ENCODE measurements at places on chromosomes 5 and 9.

GRCh38 chr9:625613-626012 lies 215.9 kb upstream of the DMRT1 start:
- DNase-seq: no peak

- DNase-seq: no peak
These were observed 79.3 kb downstream of the TLE1 start for GRCh38 chr9:81609782-81610739.

GRCh38 chr5:93595420-93596147 lies 12.6 kb downstream of the NR2F1 start:
- no peak for DNase-seq

- no peak for DNase-seq
These were observed 157.1 kb downstream of the HTR1A start for GRCh38 chr5:63805151-63805550.

DNA sequence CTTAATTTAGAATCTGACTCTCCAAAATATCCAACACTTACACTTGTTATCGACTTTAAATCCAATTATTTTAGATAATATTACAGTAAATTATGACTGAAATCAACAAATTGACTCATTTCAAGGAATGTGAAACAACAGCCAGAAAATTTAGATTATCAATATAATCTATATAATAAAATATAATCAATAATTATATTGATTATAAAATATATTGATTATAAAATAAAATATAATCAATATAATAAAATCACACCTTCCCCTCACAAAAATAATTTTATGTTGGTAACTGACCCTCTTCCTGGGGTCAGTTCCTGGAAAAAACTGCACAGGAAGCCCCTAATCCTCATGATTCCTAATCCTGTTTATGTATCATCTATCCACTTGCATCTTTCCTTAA lies 91.1 kb downstream of the CEMIP2 start:
- no peak for DNase-seq

GRCh38 chr9:123537809-123538208 lies 181.8 kb downstream of the CRB2 start:
- no peak for DNase-seq

DNA sequence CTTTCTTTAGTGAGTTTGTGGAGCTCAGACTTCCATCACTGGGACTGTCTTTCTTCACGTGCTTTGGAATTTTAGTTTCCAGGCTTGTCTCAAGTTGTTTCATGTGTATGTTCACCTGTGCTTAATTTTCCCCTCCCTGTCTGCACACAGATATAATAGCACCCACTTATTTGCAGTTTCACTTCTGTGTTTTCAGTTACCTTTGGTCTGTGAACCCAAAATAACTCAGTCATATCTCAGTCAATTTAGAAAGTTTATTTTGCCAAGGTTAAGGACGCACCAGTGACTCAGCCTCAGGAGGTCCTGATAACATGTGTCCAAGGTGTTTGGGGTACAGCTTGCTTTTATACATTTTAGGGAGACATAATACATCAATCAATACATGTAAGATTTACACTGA lies 330.4 kb downstream of the ICE1 start:
- DNase-seq: no peak

DNA sequence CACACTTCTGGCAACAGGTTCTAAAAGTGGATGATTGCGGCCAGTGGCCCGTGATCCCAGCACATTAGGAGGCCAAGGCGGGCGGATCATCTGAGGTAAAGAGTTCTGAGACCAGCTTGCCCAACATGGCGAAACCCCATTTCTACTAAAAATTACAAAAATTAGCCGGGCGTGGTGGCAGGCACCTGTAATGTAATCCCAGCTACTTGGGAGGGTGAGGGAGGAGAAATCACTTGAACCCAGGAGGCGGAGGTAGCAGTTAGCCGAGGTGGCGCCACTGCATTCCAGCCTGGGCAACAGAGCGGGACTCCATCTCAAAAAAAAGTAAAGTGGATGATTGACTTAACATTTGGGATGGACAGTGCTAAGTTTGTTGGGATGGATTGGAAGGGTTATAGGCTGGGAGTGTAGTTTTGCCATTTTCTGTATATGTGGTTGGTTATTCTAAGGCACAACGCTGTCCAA lies 3.4 kb downstream of the MATR3 start:
- DNase-seq: no peak
